ENCODE measurements at places on chromosomes 7 and 10. TPM values are rescaled to one million over a fixed set of nuclear protein-coding genes. Genes with fewer than 3 reads are reported as not detected.

Gene SPRN
- not detected for total RNA-seq

- no peak for DNase-seq
Measured at GRCh38 chr10:98363220-98363619, 51.8 kb downstream of the PYROXD2 start.

DNA sequence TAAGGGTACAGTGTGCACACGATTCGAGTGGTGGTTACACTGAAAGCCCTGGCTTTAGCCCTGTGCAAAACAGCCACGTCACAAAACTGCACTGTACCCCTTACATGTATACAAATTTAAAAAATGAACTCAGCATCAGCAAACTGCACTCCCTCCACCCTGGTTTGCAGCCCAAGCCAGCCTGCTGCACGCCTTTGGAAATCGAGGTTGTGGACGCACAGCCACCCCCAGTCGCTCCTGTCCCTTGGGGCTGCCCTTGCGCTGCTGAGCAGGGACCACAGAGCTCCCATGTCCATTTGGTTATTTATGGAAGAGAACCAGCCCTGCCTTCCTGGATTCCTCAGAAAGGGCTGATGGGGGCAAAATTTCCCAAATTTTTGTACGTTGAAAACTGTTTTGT lies 98.8 kb downstream of the INPP5A start:
- no peak for DNase-seq

Gene HERPUD2
- 19.2 TPM for total RNA-seq

GRCh38 chr7:87152897-87153641 lies 816 bp downstream of the DMTF1 start:
- DNase-seq, result no peak

DNA sequence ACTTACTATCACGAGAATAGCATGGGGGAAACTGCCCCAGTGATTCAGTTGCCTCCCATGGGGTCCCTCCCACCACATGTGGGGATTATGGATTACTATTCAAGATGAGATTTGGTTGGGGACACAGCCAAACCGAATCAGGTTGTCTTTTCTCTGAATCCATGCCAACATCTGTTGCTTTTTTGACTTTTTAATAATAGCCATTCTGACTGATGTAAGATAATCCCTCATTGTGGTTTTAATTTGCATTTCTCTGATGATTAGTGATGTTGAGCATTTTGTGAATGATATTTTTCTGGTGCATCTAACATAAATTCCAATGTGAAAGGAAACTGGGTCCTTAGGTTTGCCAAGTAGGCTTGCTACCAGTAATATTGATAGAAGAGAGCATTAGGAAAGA lies 69.0 kb upstream of the ARHGAP21 start:
- DNase-seq, result no peak

Gene PROSER2
- total RNA-seq, result 1.5 TPM

- no peak for DNase-seq
Measured at GRCh38 chr10:128046156-128046952, 79.9 kb downstream of the MKI67 start.

Gene CHST12
- 18.8 TPM for total RNA-seq

DNA sequence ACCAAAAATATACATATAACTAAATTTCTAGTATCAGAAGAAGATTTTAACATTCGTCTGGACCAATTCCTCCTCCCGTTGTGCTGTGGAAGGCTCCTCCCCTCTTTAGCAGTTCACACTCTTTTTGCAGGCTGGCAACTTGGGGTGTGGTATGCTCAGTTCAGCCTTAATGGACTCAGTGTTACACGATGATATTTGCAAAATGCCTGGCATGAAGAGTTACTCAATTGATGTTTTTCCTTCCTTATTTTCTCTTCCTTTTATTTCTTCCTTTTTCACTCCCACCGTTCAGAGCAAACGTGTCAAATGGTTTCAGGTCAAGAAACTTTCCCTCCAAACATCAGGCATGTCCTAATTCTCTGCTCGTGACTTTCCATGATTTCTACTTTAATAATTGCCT lies 248.3 kb downstream of the PHF14 start:
- DNase-seq, result no peak

Gene PKD2L1
- not detected for total RNA-seq

Gene DDX50
- 41.2 TPM for total RNA-seq

DNA sequence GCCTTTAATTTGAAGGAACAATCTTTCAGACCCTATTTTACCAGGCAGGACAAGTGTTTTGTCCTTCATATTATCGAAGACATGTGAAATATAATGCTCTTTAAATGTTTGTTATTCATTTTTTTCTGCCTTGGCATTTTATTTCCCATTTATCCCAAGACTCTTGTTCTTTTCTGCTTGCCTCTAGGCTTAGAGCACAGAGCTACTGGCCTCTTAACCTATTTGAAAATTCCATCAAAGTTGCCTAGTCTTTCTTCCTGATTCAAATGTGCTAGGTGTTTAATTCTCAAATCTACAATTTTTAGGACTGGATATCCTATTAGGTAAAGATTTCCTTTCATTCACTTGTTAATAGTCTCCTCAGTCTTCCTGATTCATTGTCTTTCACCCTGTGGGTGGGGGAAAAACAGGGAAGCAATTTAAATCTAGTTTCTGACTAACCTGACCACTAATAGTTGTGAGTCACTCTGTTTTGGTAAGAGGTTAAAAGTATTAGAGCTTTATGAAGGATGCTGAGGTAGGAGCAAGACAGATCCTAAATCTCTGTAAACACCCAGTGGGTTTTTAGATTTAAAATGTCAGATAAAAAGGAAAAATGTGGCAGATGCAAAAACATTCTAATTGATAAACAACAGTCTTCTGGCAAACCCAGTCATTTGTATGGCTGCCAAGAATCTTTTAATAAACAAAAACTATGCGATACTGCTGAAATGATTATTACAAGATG lies 1.5 kb downstream of the LIPK start:
- DNase-seq, result peak; percentile 87

GRCh38 chr7:106064771-106065574 lies 47.1 kb downstream of the SYPL1 start:
- DNase-seq, result peak; percentile 99

Gene CASTOR2
- 9.2 TPM for total RNA-seq

Gene SLC26A3
- not detected for total RNA-seq

- DNase-seq, result peak; percentile 83
Measured at GRCh38 chr7:81447351-81447952, 322.4 kb downstream of the HGF start.

- DNase-seq, result no peak
Measured at GRCh38 chr7:124275411-124275810, 242.5 kb upstream of the TMEM229A start.

GRCh38 chr10:65270969-65271368 lies 1654.9 kb upstream of the LRRTM3 start:
- no peak for DNase-seq

GRCh38 chr7:70701991-70702390 lies 430.0 kb upstream of the GALNT17 start:
- DNase-seq, result no peak

Gene MYH16
- total RNA-seq, result not detected

- DNase-seq, result no peak
Measured at GRCh38 chr10:118903691-118904090, 125.8 kb upstream of the NANOS1 start.

DNA sequence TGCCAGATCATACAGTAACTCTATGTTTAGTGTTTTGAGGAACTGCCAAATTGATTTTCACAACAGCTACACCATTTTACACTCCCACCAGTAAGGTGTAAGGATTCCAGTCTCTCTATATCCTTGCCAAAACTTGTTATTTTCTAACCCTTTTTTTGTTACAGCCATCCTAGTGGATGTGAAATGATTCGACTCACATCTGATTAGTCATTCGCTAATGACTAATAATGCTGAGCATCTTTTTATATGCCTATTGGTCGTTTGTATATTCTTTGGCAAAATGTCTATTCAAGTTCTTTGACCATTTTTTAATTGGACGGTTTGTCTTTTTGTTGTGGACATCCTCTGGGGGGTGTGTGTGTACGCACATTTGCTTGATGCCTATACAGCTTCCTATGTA lies 142.8 kb downstream of the DGKB start:
- DNase-seq, result no peak

GRCh38 chr10:50211670-50212069 lies 39.6 kb downstream of the ASAH2 start:
- DNase-seq, result no peak

Gene HTRA1
- 63.4 TPM for total RNA-seq

Gene OR13A1
- total RNA-seq, result not detected

DNA sequence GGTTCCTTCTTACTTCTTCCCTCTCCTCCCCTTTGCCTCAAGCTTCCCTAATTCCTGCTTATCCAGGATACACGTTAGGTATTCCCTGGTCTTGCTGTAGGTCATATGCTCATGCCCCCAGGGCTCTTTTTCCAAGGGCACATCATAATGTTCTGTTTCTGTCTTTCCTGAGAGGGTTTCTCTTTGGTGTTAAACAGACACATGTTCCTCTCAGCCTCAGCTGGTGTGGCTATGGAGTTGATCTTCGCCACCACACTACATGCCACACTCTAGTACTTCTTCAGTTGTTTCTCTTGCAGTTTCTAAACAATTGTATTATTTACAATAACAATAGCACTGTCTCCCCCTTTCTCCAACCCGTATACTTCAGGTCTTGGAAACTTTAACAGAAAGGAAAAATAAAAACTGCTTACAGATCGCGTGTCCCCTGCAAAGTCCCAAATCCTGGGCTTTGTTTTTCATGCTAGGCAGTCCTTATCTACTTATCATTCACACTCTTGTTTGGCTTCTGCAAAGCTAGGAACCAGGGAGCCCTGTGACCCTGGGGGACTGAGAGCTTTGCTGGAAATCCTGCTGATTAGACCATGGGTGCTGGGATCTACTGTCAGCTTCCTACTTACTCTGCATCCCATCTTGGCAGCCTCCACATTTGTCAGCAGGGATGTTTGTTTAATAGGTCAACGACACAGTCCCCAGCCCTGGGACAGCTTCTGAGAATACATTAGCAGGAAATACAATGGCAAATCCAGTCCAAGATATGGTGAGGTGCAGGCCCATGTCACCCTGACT lies 193.9 kb upstream of the BMPER start:
- DNase-seq, result no peak

DNA sequence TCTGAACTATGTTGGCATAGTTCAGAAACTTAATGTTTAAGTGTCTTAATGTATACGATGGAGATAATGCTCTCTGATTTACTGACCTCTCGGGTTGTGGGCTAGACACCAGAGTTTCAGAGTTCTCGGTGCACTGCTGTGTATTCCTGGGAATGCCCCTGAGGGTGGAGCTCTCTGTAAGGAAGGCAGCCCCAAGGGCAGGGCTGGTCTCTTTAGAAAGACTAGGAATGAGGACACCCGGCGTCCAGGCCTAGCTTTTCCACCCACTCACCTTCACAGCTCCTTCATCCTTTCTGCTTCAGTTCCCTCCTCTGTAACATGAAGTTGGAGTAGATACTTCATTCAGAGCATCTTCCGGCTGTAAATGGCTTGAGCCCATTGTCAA lies 536.6 kb upstream of the GALNT17 start:
- DNase-seq, result no peak

- no peak for DNase-seq
Measured at GRCh38 chr10:117458571-117458970, 83.3 kb upstream of the PDZD8 start.

DNA sequence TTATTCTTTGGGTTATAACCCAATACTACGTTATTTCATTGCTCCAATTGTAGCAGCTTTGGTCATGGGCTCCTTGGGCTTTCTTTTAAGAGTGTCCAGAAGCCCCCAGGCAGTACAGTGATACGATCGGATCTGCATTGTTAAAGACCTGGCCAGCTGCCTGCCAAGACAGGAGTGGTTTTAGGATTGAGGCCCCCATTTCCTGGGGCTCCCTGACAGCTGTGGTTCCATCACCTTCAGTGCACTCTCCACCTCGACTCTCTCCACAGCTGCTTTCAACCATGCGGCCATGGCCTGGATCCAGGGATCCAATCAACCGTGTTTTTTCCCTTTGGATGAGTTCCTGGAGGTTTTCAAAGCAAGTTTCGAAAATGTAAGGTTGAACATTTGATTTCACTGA lies 123.4 kb upstream of the BTBD16 start:
- no peak for DNase-seq

GRCh38 chr7:72603073-72603472 lies 190.9 kb upstream of the CALN1 start:
- DNase-seq, result no peak

Gene PTPRE
- total RNA-seq, result 3.5 TPM

DNA sequence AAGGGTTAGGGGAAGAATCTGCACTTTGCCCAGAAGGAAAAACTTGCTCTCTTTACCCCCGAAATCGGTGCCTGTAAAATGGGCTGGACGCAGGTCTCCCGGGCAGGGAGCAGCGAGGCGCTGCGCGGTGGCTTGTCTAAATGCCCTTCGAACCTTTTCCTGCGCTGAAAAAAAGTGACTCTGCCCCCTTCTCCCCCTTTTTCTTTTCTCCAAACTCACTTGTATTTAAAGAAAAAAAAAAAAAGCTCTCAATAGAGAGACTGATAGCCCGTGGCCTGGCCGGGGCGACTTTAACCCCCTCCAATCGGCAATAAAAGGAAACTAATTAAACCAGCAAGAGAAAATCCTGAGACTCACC lies 286 bp downstream of the SP8 start:
- no peak for DNase-seq

Gene ZNF117
- 0.70 TPM for total RNA-seq

GRCh38 chr10:15460661-15461060 lies 89.6 kb upstream of the FAM171A1 start:
- DNase-seq, result no peak

Gene BAG3
- 8.8 TPM for total RNA-seq

Gene LEP
- not detected for total RNA-seq

Gene TRA2A
- total RNA-seq, result 21.2 TPM

Gene LRRC27
- total RNA-seq, result 7.9 TPM

DNA sequence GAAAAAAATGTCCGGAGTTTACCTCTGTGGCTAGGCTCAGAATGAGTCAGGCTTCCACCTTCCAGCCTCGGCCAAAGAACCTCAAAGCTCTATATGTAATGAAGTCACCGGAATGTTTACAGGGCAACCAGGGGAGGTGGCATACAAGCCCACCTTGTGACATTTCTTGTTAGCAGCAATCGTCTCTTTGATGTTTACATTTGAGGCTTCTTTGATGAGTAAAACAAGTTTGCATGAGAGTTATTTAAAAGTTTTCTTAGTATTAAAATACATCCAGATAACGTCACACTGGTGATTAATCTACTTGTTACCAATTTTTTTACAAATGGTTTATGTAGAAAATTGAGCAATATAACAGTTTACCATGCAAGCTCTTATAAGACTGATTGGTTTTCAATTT lies 133.1 kb upstream of the ADAM12 start:
- DNase-seq, result peak; percentile 82

Gene MMP21
- total RNA-seq, result not detected

Gene CLCN1
- not detected for total RNA-seq

Gene KNDC1
- total RNA-seq, result 0.39 TPM

- no peak for DNase-seq
Measured at GRCh38 chr7:138205614-138206150, 129.4 kb downstream of the AKR1D1 start.

Gene TAS2R40
- not detected for total RNA-seq

Measured in H4 (cell line).